ENCODE measurements at places on chromosomes 3 and 15.

GRCh38 chr15:94395640-94396039 lies 164.3 kb downstream of the MCTP2 start:
- no peak for DNase-seq

DNA sequence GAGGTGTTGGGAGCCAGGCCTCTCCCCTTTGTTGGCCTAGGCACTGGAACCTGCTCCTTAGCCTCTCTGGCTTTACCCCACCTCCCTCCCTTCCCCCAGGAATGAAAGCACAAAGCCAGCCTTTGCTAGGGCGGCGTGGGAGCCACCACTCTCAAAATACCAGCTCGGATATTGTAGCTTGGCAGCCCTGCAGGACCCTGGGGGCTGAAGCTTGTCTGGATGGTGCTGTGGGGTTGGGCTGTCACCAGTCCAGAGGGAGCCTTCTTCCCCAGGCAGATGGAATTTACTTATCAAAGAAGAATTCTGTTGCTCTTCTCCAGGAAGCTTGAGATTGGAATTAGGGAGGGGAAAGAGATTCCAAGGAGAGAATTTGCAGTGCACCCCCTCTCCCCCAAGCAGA lies 14.9 kb upstream of the GRM2 start:
- peak; percentile 47 for DNase-seq

GRCh38 chr3:141275032-141275422 lies 43.4 kb downstream of the PXYLP1 start:
- DNase-seq: no peak

DNA sequence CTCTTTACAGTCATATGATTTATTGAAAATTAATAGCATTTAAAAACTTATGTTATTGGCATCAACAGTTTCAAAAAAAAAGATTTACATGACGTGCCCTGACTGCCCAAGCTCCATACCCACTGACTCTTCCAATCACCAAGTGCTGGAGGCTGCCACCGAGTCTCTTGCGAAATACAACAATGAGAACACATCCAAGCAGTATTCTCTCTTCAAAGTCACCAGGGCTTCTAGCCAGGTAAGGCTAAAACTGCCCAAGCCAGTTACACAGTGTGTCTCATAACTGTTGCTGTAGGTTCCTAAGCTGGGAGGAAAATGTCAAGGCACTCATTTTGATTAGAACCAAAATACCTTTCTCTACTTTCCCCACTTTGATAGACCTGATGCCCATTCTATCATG lies 4.5 kb downstream of the FETUB start:
- no peak for DNase-seq

All from dorsolateral prefrontal cortex (tissue), 122 donors.